ENCODE measurements at places on chromosomes 2 and 18.
A peak's percentile ranks its signal among the peaks of the same experiment; 100 is the strongest.

GRCh38 chr2:16282511-16282910 is 342.2 kb downstream of the MYCN start:
- DNase-seq, result no peak

DNA sequence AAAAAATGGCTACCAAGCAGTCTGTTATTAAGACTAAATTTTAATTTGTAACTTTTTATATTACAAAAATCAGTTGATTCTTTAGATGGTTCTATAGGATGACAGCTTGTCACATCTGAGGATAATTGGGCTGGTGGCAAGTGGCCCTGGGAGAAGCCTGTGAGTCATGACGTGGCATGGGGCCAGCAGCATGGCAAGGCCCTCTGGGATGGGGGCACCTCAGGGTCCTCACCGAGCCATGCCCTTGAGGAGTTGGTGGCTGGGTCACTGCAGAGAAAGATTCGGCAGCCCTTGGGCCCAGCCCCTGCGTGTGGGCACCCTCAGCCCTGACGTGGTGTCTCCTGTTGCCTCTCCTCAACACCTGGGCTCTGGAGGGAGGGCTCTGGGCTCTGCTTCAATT is 49.7 kb downstream of the STK25 start:
- peak; percentile 32 for DNase-seq

- DNase-seq, result no peak
These were observed 60.4 kb downstream of the WDSUB1 start for GRCh38 chr2:159226059-159226461.

- no peak for DNase-seq
These were observed 5.5 kb downstream of the SIX3 start for GRCh38 chr2:44947028-44947375.

DNA sequence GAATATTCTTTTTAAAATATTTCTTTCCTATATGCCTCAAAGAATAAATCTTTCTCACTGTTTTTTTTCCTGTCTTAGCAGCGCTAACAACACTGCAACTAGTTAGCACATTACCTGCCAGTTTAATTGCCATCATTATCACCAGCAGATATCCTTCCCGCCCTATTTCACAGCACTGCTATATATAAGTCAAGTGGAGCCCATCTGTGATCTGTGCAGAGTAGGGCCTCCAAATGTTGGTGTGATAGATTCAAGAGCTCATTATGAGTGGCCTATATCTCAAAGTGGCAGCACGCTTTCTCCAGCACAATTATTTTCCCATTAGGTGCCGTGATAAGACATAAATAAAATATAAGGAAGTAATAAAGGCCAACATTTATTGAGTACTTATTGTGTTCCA is 19.8 kb upstream of the RGPD4 start:
- no peak for DNase-seq

DNA sequence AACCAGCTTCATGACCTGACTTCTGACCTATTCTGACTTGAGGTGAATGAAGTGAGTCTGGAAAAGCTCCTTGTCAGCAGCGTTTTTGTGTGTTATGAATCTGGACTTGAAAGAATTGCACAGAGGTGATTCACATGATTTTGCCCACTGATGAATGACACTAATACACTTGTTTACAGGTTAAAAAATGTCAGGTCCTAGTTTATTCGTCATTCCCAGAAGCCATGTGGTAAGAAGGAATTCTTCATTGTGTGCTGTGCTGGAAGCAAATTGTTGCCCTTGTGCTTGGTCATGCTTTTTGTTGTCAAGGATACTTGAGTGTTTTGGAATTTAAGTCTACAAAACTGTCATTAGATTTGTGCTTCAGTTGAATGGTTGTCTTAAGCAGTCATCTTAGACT is 15.5 kb downstream of the SEC11C start:
- no peak for DNase-seq

DNA sequence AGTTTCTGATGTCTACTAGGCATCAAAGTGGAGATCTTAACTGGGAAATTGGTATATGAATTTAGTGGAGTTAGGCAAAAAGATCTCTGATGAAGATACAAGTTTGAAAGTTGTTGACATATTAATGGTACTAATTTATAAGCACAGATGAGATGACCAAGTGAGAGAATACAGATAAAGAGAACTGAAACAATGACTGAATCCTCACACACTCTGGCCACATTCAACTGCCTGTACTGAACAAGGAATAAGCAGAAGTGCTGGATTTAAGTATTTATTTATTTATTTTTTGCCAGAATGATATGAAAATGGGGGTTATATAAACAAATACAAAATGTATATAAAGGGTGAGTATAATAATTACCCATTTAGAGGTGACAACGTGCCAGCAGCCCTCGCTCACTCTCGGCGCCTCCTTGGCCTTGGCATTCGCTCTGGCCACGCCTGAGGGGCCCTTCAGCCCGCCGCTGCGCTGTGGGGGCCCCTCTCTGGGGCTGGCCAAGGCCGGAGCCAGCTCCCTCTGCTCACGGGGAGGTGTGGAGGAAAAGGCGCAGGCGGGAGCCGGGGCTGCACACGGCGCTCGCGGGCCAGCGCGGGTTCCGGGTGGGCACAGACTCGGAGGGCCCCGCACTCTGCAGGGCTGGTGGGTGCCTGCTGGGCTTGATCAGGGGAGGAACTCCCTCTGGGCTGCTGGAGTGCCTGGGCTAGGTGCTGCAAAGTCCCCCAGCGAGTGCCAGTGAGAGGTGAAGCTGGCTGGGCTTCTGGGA is 1363.9 kb upstream of the CRIM1 start:
- no peak for DNase-seq

DNA sequence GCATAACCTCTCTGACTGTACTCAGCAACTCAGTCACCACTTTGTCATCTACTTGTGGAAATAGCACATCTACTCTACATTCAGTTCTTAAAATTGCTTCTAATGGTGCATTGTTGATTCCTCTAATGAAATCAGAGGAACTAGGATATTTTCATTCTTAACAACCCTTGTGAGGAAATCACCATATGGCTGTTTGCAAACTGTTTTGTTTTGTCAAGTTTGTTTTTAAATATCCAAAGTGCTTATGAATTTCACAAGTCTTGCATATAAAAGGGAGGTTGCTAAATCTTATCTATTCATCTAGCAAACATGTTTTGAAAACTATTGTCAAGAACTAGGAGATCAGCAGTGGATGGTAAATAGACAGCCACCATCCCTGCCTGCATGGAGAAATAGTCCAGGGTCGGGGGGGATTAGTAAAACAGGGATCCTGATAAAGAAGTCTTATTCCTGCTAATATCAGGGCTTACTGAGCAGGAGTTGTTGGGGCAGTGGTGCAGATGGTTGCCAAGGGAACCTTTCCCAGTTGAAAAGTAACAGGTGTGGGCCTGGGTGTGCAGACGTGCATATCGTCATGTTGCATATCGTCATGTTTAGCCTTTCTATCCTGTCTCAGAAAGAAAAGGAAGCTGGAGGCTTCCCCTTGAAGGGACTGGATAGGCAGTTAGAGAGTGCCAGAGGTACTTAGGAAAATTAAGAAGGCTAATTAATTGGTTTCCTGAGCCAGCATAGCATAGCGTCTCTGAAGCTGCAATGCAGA is 7.5 kb upstream of the MYO3B start:
- no peak for DNase-seq

DNA sequence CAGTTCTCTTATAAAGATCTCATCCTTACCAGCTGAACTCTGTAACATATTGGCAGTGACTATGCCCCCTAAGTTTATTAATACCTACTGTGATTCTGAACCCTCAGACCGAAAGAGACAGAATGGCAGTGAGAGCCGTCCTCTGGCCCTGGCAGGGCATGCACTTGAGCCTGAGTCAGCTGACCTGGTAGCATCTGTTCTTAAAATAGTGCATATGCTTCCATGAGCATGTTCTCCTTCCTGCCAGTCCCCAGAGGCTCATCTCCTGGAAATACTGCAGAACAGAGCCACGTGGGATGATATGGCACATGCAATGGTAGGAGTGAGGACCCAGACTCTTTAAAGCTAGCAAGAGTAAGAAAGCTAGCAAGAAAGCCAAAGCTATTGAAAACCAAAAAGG is 59.0 kb downstream of the RASGRP3 start:
- no peak for DNase-seq

DNA sequence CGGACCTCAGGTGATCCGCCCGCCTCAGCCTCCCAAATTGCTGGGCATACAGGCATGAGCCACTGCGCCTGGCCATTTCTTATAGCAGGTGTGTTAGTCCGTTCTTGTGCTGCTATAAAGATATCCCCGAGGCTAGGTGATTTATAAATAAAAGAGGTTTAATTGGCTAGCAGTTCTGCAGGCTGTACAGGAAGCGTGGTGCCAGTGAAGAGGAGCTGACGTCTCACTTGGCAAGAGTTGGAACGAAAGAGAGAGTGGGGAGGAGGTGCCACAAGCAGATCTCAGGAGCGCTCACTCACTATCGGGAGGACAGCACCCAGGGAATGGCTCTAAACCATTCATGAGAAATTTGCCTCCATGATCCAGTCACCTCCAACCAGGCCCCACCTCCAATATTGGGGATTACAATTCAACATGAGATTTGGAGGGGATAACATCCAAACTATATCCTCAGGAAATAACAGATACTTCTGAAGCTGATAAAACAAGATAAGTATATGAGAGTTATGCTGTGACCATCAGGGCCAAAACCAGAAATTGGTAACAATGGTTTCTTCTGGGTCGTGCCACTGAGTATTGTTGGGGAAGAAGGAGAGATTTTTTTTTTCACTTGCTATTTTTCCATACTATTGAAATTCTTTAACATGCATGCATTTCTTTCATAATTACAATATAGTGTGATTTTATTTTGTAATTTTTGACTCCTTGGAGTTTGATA is 7.4 kb upstream of the RMC1 start:
- DNase-seq, result peak; percentile 15

DNA sequence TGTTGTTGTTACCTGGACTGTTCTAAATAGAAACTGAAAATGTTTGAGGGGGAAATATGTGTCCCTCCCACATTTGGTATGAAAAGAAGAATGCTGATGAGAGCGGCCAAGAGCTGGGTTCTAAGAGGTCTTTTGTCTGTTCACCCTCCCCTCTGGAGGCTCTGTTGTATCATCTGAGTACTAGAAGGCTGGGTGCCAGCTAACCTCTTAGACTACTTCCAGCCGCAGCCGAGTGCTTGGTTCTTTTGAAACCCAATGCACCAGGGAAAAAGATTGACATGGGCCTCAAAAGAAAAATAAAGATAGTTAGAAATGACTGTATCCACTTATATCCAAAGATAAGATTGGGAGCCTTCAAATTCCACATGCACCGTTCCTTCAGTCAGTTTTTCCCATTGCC is 255.9 kb downstream of the TXNL1 start:
- DNase-seq, result no peak

- DNase-seq, result no peak
These were observed 86.5 kb upstream of the ACAA2 start for GRCh38 chr18:49899657-49900330.

GRCh38 chr2:130371723-130372054 is 15.8 kb downstream of the PTPN18 start:
- no peak for DNase-seq

DNA sequence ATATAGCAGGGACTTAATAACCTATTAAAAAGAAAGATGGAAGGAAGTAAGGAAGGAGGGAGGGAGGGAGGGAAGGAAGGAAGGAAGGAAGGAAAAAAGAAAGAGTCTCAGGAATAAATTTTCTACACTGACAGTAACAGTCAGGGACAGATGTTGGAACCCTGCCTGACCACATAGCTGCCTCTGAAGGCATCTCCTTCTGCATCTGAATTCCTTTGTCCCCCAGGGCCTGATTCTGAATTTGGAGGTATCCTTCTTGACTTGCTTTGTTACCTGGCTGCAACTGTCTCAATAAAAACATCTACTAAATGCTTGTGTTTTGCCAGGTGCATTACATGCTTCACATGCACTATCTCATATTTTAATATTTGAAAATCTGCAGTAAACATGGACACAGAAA is 17.4 kb upstream of the LRATD1 start:
- DNase-seq, result no peak

- no peak for DNase-seq
These were observed 1276.1 kb upstream of the FAM98A start for GRCh38 chr2:34875091-34875745.

DNA sequence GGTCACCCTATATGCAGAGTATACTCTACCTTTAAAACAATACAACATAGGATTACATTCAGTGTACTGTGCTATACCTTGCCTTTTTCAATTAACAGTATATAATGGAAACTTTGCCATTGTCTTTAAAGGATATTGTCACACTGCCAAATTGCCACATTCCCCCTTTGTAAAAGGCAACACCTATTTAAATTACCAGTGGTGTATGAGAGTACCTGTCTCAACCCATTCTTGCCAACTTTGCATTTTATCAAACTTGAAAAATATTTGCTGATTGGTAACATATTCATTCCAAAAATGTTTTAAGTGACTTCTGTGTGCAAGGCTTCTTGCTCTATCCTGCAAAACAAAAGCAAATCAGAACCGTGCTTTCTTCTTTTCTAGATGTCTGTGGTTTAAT is 92.9 kb downstream of the FMNL2 start:
- DNase-seq, result no peak

DNA sequence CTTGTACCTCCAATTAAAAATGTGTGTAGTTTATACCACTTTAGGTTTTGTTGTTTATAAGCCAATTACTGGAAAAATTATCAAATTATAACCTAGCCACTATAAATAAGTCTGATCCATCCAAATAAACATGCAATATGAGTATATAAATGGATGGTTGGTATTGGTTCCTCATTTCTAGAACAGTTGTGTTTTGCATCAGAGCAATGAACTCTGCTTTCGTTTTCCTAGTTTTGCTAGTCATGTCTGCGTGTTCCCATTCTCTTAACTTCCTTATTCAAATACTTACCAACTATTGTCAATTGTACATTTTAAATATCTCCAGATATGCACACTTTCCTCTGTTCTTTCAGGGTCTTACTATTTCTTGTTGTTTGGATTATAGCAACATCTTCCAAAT is 641.7 kb downstream of the NR4A2 start:
- no peak for DNase-seq

Data from cerebellum (tissue), 4 donors.